Stimulated activated CD4-positive, alpha-beta T cell treated with anti-CD3 and anti-CD28 coated beads, Interleukin-15, amount 100 ng/mL, for 1 hour (primary cell): ENCODE measurements at places on chromosomes 6 and 20.

GRCh38 chr6:124193132-124193531 lies 389.5 kb downstream of the NKAIN2 start:
- DNase-seq = no peak

DNA sequence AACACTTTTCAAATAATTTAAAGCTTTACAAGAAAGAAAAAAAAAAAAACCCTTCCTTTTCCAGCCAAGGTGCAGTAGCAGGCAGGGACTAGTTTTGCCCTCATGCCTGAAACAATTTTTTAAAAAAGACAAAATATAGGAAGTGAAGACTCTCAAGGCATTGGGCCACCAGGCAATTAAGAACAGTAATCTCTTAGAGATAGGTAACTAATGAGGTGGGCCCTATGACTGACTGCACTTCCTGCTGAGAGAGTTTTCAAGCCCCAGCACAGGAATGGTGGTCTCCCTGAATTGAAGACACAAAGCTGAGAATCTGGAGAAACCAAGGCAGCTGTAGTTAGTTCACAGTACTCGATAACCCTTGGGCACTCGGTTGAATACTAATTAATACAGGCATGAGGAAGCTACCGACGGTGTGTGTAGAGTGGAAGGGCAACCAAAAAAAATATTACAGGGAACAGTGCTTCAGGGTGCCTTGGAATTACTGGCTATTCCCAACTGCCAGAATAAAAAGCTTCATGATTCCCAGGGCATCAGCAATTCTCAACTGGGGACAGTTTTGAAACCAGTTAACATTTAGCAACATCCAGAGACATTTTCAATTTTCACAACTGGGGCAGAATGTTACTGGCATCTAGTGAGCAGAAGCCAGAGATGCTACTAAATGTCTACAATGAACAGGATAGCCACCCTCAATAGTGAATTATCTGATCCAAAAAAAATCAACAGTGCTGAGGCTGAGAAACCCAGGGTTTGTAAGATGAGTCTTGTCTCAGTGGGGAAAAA lies 36.0 kb upstream of the PLN start:
- no peak for DNase-seq

DNA sequence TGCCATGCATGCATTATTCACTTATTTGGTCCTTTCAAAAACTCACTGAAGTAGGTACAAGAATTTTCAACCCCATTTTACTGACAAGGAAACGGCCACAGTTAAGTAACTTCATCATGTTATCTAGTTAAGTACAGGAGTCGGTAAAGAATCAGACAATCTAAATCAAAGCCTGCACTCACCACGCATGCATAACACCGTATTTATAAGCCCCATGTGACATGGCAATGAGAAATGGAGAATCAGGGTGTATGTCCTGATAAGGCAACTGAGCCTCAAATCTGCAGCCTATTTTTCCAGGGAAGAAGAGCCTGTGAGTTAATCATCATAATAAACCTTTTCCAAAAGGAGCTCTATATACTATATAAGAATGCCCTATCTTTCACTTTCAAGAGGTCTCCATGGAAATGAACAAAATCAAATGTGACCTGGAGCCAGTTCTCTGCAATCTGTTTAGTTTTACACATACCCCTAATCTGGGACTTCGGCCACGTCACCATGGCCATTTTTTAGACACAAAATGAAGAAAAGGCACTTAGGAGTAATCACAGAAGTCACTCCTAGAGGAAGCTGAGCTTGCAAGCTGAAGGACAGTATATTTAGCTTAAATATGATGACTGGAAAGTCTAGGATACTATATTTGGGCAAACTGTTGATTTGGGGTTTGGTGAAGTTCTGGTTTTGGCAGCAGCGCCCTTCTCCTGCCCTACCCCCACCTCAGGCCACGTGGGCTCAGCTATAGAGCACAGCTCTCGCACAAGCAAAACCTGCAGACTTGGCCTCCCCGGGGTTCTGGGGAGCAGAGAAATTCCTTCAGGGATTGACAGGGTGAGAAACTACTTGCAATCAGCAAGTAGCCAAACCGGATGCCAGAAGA lies 19.2 kb downstream of the TRAM2 start:
- DNase-seq = no peak

- no peak for DNase-seq
Measured at GRCh38 chr6:69820018-69820417, 23.2 kb upstream of the LMBRD1 start.

GRCh38 chr20:57346477-57346876 lies 4.6 kb upstream of the RAE1 start:
- DNase-seq = peak; percentile 18

GRCh38 chr20:35820715-35821114 lies 48.9 kb downstream of the PHF20 start:
- no peak for DNase-seq

DNA sequence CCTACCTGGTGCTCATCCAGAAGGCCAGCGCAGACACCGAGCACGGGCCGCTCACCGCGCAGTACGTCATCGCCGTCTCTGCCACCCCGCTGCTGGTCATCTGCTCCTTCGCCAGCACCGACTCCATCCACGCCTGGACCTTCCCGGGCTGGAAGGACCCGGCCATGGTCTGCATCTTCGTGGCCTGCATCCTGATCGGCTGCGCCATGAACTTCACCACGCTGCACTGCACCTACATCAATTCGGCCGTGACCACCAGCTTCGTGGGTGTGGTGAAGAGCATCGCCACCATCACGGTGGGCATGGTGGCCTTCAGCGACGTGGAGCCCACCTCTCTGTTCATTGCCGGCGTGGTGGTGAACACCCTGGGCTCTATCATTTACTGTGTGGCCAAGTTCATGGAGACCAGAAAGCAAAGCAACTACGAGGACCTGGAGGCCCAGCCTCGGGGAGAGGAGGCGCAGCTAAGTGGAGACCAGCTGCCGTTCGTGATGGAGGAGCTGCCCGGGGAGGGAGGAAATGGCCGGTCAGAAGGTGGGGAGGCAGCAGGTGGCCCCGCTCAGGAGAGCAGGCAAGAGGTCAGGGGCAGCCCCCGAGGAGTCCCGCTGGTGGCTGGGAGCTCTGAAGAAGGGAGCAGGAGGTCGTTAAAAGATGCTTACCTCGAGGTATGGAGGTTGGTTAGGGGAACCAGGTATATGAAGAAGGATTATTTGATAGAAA lies 2.0 kb downstream of the SLC35D3 start:
- DNase-seq = no peak

GRCh38 chr20:58587467-58587866 lies 63.6 kb upstream of the STX16 start:
- DNase-seq = no peak

DNA sequence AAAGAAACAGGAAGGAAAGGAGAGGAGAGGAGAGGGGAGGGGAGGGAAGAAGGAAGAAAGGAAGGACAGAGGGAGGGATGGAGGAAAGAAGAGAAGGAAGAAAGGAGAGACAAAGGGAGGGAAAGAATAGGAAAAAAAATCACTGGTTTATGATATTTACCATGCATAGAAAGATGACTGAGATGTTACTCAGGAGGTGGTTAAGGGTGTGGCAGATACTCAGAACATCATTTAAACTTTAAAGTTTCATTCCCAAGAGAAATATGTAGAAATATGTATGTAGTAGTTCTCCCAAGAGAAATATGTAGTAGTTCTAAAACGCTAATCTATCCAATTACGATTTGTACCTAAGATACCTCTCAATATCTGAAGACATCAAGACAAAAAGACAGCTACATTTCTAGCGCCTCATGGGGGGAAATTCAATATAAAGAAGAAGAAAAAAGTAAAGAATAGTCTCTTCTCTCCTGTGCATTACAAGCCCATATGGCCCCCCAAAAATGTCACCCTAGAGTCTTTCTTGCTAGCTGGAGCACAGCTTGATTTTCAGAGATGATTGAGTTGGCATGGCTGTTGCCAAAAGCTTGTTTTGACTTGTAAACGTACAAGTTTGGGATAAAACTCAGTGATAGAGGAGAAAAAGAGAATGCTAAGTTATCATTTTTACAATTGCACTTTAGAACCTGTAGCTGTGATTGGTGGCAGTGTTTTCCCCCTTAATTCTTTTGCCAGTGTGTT lies 539.2 kb downstream of the CDH26 start:
- DNase-seq = no peak

DNA sequence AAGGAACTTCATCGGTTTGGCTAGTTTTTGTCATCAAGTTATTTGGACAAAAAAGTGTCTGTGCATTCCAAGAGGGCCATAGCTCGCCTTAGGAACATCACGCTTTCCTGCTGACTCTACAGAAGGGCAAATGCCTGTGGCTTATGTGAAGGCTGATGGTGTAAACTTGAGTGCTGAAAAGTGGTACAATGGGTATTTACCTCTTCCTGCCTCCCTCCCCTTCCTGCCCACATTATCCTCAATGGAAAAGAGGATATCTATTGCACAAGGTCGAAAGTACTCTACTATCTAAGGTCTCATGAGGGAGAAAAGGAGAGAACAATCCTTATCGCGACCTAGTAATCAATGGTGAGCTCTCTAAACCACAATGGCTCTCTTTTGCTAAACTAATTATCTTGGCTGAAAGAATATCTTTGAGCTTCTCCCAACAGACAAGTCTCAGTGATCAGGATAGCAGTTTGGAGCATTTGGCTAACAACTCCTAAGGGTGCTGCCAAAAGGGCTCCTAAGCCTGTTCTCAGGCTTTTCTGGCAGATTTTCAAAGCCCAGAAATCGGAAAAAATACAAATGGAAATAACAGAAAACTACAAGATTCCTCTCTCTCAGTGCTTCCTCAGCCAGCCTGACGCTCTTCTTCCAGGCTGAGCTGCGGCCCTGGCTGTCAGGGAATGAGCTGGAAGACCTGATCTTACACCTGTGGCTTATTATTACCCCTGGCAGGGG lies 42.6 kb upstream of the ENPP1 start:
- DNase-seq = no peak

GRCh38 chr20:15603506-15603905 lies 969.7 kb downstream of the KIF16B start:
- no peak for DNase-seq
